Sigmoid colon (tissue), 7 donors: ENCODE measurements at places on chromosomes 4 and X. TPM values are rescaled to one million over a fixed set of nuclear protein-coding genes. Genes with fewer than 3 reads are reported as not detected.

DNA sequence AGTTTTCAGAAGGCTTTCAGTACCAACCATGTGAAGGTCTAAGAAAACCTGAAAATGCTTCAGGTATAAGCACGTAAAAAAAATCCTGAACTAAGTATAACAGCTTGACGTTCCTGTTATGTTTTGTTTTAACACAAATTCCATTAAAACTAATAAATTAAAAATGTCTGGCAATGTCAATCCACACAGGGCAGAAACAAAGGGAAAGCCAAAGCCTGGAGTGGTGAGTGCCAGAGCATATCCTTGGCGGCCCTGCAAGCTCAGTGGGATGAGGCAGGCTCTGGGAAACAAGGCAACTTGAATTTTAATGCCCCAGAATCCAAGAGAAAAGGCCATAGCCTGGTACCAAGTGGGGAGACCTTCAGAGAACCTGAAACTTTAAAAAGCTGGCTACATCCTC is 78.2 kb downstream of the EPHA5 start:
- no peaks in the 10 kb centered on the region for H3K4me1 ChIP-seq
- H3K27me3 ChIP-seq = no peaks in the 10 kb centered on the region
- no peak overlapping the region for H3K4me3 ChIP-seq
- H3K27ac ChIP-seq = no peak overlapping the region
- no peak for DNase-seq

SPOCK3 gene
- total RNA-seq = 3.9 TPM

NXF2 gene
- total RNA-seq = not detected

FHL1 gene
- total RNA-seq = 701 TPM
